ENCODE measurements at places on chromosomes 1 and 21. TPM values are rescaled to one million over a fixed set of nuclear protein-coding genes. Genes with fewer than 3 reads are reported as not detected.

The FCRL5 gene
- total RNA-seq = not detected

The TNNT2 gene
- total RNA-seq = not detected

The MPZL1 gene
- total RNA-seq = 64.2 TPM

The SLC1A7 gene
- total RNA-seq = 0.83 TPM

The OVAAL gene
- not detected for total RNA-seq

The TCHHL1 gene
- total RNA-seq = not detected

The MDM4 gene
- 82.0 TPM for total RNA-seq

The TRPM2 gene
- total RNA-seq = 3.0 TPM

The ATAD3C gene
- total RNA-seq = 0.54 TPM

The ACTN2 gene
- 1.6 TPM for total RNA-seq

The RRP1B gene
- 14.3 TPM for total RNA-seq

The CTNNBIP1 gene
- 16.6 TPM for total RNA-seq

The GNAT2 gene
- total RNA-seq = not detected

The S100A12 gene
- not detected for total RNA-seq

The MAP10 gene
- 2.9 TPM for total RNA-seq

The SIM2 gene
- total RNA-seq = not detected

The S100A8 gene
- 32.1 TPM for total RNA-seq

The WNT3A gene
- not detected for total RNA-seq

The SOD1 gene
- total RNA-seq = 169 TPM

The RIMKLA gene
- total RNA-seq = 2.1 TPM

The CTSS gene
- 63.3 TPM for total RNA-seq

The ACTA1 gene
- not detected for total RNA-seq

The TPTE gene
- total RNA-seq = not detected

The MCOLN3 gene
- 10.8 TPM for total RNA-seq

The GPATCH2 gene
- 13.7 TPM for total RNA-seq

The LAD1 gene
- total RNA-seq = not detected

The COL24A1 gene
- 7.6 TPM for total RNA-seq

The ASCL5 gene
- not detected for total RNA-seq

The FCGR3B gene
- total RNA-seq = 1.9 TPM

The MROH9 gene
- total RNA-seq = not detected

The ITLN1 gene
- total RNA-seq = 0.66 TPM

The MKNK1 gene
- 35.4 TPM for total RNA-seq

The LCE3D gene
- not detected for total RNA-seq

The CD1B gene
- total RNA-seq = not detected

The RHBG gene
- total RNA-seq = not detected

The CASQ1 gene
- 2.3 TPM for total RNA-seq

The PTPN7 gene
- total RNA-seq = 3.0 TPM

The NTNG1 gene
- 17.6 TPM for total RNA-seq

The FAM110D gene
- 4.2 TPM for total RNA-seq

All from sigmoid colon (tissue), 7 donors.